Cerebellar nuclear complex (tissue), 1 donor: ENCODE measurements at places on chromosomes 2 and 18.

DNA sequence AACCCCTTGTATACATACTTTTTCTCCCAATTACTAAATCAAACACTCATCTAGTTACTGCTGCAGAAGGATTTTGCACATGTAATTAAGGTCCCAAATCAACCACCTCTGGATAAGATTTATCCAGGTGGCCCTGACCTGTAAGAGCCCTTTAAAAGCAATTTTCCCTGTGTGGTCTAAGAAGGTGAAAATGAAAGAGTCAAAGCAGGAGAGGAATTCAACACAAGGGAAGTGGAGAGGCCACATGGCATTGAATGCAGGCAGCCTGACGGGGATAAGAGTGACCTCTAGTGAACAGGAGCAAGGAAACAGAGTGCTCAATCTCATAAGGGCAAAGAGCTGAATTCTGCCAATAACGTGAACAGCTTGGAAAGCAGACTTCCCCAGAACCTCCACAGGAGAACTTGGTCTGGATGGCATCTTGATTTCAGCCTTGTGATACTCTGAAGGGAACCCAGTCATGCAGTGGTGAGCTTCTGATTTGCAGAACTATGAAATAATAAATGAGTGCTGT is 27.2 kb downstream of the PPP3R1 start:
- DNase-seq, result no peak

- DNase-seq, result no peak
Observed at GRCh38 chr18:5429681-5430080, 114.1 kb downstream of the EPB41L3 start.

- no peak for DNase-seq
Observed at GRCh38 chr18:60247103-60247502, 125.5 kb downstream of the MC4R start.

DNA sequence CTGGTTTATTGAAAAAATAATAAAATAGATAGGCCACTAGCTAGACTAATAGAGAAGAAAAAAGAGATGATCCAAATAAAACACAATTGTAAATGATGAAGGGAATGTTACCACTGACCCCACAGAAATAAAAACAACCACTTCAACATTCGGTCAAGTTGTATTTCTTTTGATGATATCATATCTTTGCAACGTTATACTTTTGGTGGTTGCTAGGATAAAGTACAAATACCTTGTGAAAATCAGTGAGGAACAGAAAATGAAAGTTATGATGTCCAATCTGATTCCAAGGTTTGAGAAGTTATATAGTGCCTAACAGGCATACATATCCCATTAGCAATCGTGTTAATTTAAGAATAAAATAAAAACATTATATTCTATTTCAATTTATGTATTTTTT is 6.6 kb upstream of the ASNSD1 start:
- DNase-seq, result no peak

DNA sequence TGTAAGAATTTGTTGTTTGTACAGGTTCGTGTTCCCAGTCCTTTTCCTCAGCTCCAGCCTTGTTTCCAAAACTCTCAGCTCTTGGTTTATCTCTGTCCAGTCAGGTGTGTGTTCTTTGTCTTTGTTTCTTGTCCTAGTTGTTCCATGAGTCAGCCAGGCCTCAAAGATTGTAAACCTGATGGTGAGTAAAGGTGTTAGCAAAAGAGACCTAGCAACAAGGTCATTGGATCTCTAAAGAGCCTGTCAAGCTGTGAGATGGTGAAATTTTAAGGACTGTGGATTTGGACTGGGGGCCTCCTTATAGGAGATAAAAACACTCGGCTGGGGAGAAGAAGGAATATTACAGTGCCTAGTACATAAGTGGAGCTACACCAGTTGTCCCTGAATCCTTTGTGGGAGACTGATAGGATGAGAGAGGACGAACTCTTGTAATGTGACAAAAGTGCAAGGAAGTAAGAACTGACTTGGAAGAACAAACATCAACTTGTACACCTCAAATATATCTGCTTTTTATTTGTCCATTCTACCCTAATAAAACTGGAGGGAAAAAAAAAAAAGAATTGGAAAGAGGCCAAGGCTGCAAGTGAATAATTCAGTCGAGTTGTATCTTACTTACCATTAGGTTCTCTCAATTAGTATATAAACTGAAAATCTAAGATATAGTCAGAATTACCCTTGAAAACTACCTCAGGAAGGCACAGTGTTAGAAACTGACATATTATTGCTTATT is 37.2 kb downstream of the ITGA6 start:
- no peak for DNase-seq

GRCh38 chr2:85545780-85546240 is 6.8 kb downstream of the MAT2A start:
- no peak for DNase-seq

DNA sequence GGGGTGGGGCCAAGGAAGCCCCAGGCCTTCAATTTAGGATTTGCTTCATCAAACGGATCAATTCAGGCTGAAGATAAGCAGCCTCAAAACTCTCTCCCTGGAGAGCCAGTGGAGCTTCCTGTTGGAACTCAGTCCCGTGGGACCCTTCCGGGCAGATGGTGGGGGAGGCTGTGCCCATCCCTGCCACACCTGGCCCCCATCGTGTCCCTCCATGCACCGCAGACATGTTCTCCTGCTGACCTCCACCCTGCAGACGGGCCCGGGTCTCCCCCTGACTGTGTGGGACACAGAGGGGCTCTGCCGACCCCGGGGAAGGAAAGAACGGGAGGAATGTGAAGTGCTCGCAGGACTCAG is 144.2 kb downstream of the TPO start:
- no peak for DNase-seq

DNA sequence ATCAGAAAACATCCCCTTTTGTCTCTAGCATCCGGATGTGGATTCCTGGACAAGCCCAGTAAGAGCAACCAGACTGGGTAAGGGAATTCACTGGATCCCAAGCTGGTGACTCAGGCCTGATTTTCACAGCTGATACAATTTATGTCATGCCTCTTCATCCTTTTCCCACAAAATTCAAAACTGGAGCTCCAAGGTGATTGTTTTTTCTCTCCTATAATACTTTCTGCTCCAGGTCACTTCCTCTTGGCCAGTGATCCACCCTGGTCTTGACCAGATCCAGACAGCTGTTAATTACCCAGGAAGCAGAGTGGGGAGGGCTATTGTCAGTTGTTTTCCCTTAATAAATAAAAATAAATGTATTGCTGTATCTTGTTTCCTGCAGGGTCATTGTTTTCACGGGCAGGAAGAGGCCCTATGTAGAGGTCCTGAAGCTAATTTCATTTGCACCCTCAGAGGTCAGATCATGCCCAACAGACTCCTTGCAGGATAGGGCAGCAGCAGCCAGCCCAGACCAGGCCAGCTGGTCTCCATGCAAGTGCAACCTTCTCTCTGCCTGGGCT is 57.6 kb downstream of the EVA1A start:
- DNase-seq, result no peak

- no peak for DNase-seq
Observed at GRCh38 chr2:16378031-16378430, 287.6 kb downstream of the CYRIA start.

DNA sequence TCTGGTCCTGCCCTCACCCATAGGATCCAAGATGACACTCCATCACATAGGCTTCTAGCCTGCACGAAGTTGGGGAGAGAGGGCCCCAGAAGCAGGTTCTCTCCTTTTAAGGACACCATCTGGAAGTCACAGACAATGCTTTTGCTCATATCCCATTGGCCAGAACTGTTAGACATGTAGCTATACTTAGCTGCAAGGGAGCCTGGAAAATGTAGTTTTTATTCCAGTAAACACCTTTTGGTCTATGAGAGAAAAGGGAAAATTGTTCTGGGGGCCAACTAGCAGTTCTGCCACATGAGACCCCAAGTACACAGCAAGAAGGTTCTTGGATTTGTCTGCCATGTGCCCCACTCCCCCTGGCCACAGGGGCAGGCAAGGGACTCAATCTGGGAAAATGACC is 206.1 kb downstream of the ZFP36L2 start:
- no peak for DNase-seq

- DNase-seq, result no peak
Observed at GRCh38 chr2:206164261-206164862, 4.7 kb downstream of the EEF1B2 start.

- DNase-seq, result no peak
Observed at GRCh38 chr2:38185012-38185491, 109.1 kb upstream of the CYP1B1 start.

GRCh38 chr2:105887256-105887655 is 142.5 kb downstream of the NCK2 start:
- no peak for DNase-seq

GRCh38 chr2:207896525-207897285 is 127.0 kb upstream of the FZD5 start:
- DNase-seq, result no peak

DNA sequence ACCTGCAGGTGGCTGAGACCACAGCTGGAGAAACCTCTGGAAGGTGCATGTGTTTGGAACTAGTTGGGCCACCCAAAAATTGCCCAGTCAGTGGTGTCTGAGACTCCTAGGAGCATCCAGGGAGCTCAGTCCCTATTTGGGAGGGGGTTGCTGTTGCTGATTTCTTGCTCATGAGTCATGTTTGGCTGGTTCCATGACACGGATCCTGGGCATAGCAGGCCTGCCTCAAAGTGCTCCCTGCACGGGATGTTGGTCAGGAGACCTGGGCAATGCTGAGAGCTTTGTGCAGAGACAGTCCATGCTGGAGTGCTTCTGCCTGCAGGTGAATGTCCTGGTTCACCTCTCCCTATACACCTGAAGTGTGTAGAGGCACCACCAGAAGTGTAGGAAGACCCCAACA is 194.2 kb downstream of the GLI2 start:
- no peak for DNase-seq

- no peak for DNase-seq
Observed at GRCh38 chr2:217901835-217902378, 100.9 kb downstream of the TNS1 start.

DNA sequence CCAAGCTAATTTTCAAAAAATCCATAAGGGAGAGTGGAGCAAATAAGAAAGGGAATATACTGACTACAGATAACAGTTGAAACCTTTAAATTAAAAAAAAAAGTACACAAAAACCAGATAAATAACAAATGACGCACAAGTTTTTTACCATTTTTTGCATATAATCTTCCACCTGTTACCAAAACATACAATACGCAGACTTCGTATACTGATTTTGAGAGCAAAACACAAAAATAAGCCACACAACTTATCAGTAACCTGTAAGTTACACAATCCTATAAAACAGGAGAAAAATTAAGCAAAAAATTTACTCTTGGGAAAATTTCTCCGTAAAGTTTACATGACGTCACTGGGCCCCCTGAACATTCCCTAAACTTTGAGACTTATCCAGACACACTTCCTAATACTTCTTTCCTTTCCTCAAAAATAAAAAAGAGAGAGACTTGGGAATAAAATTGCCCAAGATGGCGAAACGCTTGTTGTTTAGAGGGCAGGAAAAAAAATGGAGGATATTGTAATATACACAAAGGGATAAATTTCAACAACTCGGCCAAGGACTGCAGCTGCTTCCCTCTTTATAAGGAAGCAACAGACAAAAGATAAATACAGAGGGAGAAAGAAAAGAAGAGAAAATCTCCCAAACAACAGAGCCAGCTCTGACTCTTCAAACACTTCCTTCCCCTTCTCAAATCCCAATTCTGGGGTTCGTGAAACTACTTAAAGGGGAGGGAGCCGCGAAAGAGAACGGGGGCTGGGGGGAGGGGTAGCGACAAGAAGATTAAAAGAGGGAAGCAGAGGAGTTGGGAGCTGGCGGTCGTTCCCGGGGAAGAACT is 1.6 kb downstream of the BAZ2B start:
- DNase-seq, result no peak
